T-helper 17 cell (primary cell): ENCODE measurements at places on chromosomes 16 and 17.

DNA sequence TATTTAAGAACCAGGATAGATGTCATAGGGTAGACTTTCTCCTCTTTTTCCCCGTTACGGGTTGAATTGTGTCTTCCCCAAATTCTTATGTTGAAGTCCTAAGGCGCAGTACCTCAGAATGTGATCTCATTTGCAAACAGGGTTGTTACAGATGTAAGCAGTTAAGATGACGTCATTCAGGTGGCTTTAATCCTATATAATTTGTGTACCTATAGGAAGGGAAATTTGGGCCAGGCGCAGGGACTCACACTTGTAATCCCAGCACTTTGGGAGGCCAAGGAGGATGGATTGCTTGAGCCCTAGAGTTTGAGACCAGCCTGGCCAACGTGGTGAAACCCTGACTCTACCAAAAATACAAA, 99.5 kb upstream of the DHX40 start:
- DNase-seq = no peak

DNA sequence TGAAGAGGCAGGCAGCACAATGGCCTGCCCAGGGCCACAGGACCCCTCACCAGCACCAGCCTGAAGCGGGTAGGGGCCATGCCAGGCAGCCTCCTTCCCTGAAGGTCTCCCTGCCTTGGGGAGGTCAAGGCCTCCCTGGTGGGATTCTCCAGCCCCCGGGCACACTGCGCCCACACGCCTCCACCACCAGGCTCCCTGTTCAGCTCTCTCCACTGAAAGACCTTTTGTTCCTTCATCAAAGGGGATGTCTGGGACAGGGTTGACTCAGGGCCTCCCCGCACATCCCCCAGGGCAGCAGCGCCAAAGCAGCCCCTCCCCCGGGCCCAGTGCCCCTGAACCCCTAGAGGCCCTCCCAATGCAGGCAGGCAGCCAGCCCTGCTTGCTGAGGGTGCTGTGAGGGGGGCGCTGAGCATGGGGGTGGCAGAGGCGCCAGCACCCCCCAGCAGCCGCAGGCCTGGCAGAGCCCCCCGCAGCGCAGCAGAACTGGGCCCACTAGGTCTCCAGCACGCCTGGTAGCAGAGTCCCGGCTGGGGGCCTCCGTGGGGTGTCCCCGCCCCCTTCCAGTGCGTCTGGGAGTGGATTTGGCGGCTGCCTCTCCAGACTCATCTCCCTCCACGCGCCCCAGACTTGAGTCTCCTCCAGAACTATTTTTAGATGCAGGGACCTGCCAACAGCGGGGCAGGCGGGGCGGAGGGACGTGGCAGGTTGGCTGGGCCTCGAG, 13.1 kb downstream of the BCAR1 start:
- peak; percentile 10 for DNase-seq

DNA sequence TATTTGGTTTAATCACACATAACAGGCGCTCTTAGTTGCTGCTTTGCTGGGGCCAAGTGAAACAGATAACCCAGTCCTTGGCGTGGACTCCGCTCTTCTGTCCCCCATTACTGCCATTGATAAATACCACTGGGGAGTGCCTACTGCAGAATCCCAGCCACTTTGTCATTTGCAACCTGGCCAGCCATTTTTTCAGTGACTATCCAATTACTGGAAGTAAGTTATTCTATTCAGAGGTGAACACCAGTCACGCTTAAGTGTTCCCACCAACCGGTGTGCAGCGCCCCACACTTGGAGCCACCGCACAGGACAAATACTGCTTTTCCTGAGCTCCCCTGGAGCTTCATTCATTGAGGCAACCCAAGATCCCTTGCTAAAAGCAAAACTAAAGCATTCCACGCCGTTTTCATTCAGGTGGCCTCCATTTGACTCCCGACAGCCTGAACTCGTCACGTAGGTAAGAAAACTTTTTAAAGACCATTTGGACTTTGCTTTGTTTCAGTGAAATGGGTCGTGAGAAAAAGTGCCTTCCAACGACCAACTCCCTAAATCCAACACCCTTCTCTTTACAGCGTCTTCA, 1.8 kb downstream of the USP7 start:
- no peak for DNase-seq

DNA sequence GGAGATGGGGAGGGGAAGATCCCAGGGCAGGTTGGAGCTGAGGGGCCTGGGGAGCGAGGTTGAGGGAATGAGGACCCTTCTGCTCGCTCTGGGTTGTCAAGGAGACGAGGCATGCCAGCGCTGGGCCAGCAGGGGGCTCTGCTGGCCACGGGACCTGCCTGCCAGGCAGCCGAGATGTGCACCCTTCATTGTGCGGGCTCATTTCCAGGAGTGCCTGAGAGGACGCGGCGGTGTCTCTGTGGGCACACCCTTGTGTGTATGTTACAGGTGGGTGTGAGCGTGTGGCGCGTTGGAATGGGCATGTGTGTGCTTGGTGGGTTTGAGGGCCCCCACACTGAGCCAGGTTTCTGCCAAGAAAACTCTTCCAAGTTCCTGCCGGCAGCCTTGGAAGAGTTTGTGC, 15.9 kb downstream of the ARHGAP23 start:
- DNase-seq = peak; percentile 26

DNA sequence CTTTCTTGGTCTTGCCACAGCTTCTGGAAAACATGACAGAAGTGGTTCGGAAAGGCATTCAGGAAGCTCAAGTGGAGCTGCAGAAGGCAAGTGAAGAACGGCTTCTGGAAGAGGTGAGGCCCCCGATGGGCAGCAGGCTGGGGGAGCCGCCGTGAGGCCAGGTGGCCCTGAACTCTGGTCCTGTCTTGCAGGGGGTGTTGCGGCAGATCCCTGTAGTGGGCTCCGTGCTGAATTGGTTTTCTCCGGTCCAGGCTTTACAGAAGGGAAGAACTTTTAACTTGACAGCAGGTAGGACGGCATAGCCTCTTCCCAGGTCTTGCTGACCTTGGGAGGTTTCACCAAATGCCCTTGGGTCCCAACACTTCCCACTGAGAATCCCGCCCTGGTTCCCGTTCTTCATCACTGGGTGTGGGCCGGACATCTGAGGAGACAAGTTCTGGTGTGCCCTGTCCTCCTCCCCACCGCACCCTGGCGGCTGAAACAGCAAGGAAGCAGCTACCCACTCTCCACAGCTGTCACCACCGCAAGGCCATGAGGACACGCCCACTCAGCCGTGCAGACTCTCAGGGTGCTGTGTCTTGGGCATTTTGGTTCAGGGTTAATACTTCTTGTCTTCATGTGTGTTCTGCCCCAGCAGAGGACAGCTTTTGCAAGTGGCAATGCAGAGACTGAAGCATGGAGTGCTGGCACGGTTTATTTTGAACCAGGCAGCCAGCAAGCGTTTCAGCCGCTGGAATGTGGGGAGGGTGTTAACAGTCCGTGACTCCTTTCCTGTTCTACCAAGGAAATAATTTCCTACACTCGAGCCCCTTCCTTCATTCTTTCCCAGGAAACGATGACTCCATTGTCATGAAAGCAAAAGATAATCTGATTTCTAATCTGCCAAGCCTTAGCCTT, 21.4 kb downstream of the NTAN1 start:
- DNase-seq = no peak

- no peak for DNase-seq
Observed at GRCh38 chr17:39578272-39578671, 29.4 kb downstream of the NEUROD2 start.

- DNase-seq = no peak
Observed at GRCh38 chr16:88805887-88806393, 2.4 kb downstream of the CDT1 start.

GRCh38 chr16:3589441-3589921, 12.3 kb upstream of the NLRC3 start:
- no peak for DNase-seq

GRCh38 chr16:87489434-87490045, 3.3 kb downstream of the ZCCHC14 start:
- no peak for DNase-seq

- no peak for DNase-seq
Observed at GRCh38 chr16:54588026-54588425, 301.4 kb upstream of the IRX3 start.

- DNase-seq = no peak
Observed at GRCh38 chr16:30346286-30346685, 8.8 kb downstream of the CD2BP2 start.

GRCh38 chr16:31440516-31441184, 1.9 kb downstream of the ZNF843 start:
- DNase-seq = no peak

GRCh38 chr17:72321896-72322295, 201.1 kb downstream of the SOX9 start:
- no peak for DNase-seq

- no peak for DNase-seq
Observed at GRCh38 chr16:10751291-10751697, 7.7 kb downstream of the NUBP1 start.

DNA sequence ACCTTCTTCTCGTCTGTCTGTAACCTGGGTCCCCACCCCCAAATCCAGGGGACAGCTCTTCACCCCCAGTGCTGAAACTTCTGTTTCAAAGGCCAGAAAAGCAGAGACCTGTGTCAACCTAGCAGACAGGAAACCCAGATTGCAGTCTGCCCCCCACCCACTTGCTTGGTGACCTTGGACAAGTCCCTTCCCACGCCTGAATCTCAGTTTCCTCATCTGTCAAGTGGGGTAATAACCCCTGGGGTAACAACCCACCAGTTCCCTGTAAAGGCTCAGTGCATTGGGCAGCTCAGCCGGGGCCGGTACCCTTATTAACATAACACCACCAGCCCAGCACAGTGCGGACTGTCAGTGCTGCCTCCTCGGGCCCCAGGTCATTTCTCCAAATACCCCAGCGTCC, 1.3 kb downstream of the STX1B start:
- DNase-seq = no peak

GRCh38 chr16:70152578-70153302, 20.8 kb upstream of the CLEC18C start:
- DNase-seq = no peak

DNA sequence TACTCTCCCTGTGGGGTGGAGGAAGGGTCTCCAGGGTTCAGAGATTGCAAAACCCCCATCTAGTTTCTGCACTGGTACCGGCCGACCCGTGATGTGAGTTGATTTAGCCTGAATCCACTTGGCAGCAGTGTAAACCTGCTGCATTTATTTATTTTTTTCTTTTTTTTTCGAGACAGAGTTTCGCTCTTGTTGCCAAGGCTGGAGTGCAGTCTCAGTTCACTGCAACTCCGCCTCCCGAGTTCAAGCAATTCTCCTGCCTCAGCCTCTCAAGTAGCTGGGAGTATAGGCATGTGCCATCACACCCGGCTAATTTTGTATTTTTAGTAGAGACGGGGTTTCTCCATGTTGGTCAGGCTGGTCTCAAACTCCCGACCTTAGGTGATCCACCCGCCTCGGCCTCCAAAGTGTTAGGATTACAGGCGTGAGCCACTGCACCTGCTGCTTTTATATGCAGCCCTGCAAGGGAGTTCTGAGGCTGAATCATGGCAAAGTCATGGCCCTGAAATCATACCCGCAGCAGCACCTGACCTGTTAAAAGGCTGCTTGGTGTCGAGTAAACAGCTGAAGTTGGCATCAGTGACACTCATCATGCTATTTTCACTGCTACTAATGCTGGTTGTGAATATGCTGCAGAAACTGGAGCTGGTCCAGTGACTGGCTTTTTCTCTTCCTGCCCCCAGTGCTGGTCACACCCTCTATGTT, 21.4 kb downstream of the DEXI start:
- no peak for DNase-seq

GRCh38 chr17:42273474-42274252, 2.5 kb downstream of the STAT5B start:
- DNase-seq = no peak

GRCh38 chr16:15415511-15415985, 18.8 kb upstream of the BMERB1 start:
- no peak for DNase-seq

DNA sequence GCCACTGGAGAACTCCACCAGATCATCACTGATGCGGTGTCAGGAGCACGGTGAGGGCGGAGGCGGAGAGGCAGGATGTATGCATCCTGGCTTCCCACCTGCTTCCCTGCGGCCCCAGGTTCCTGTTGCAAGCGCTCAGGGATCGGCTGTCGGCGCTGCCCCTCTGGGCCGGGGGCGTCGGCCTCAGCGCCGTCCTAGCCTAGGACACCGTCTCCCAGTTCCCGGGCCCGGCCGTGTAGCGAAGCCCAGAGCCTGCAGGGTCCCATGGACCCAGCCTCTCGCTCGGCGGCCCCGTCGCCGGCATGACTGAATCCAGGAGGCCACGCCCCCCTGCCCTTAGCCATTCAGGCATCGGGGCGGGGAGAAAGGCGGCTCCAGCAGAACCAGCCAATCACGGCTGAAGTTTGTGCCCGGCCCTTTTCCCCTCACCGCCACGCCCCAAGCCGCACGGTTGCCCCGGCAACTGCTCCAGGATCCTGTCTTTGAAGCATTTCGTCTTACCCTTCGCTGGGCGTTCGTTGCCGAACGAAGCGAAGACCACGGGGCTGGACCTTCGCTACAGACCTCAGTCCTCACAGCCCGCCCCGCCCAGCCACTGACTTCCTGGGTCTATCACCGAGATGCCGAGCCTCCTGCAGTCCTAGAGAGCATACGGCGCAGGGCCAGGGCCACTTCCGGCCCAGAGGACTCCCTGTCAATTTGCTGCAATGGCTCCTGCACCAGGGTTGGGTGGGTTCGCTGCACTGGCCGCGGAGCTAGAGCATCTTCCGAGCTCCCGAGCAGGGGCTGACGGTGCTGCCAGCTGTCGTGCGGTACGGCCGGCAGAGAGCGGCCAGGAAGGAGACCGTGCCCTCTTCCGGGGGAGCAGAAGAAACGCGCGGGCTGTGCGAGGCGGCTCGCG, 10.6 kb upstream of the ZNF213 start:
- peak; percentile 95 for DNase-seq

GRCh38 chr17:33982909-33983308, 272.2 kb upstream of the CCL2 start:
- DNase-seq = no peak

GRCh38 chr17:7929158-7930023, at the start of gene KCNAB3:
Gene KCNAB3, minus strand, starts transcription at chr17:7929856. Its CDS starts 421 bp downstream, at chr17:7929435.
- peak; percentile 69 for DNase-seq

DNA sequence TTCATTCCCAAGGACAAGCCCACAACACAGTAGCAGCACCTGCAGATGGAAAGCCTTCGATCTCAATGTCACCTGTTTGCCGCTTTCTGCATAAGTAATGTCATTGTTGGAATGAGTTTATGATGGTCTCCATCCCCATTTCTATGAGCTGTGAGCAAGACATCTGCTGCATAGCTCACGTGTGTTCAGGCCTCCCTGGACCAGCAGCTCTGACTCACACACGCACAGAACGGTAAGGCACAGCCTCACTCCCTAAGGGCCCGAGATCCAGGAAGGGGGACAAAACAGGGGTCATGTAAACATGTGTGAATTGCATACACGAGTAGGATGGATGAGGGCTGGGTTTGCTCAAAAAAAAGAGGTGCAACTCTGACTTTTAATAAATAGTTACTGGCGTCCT, 223.1 kb downstream of the SOX9 start:
- DNase-seq = no peak

DNA sequence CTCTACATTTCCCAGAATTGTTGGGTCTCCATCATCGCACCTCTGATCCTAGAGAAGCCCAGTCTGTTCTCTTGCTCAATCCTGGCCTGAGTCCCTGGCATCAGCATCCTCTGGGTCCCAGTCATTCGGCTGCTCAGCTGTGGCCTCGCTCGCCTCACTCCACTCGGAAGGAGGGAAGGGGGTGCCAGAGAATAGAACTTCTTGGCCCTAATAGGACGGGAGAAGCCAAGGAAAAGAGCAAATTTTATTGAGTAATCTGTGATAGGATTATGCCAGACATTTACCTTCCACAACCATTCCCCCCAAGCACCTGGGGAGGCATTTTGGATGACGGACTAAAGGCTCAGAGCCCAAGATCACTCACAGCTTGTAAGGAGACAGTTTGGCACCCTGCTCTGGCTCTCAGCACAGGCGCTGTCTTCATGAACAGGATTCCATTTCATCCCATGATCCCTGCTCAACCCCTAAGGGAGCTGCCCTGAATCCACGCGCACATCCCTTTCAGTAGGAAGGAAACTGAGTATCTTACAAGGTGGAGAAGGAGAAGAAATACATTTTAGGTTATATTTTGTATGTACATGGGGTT, 498 bp upstream of the CLEC10A start:
- DNase-seq = no peak
